Activated naive CD4-positive, alpha-beta T cell treated with anti-CD3 and anti-CD28 coated beads, Interleukin-2, amount 50 U/mL, for 16 hours (primary cell): ENCODE measurements at places on chromosomes 5 and 9.

DNA sequence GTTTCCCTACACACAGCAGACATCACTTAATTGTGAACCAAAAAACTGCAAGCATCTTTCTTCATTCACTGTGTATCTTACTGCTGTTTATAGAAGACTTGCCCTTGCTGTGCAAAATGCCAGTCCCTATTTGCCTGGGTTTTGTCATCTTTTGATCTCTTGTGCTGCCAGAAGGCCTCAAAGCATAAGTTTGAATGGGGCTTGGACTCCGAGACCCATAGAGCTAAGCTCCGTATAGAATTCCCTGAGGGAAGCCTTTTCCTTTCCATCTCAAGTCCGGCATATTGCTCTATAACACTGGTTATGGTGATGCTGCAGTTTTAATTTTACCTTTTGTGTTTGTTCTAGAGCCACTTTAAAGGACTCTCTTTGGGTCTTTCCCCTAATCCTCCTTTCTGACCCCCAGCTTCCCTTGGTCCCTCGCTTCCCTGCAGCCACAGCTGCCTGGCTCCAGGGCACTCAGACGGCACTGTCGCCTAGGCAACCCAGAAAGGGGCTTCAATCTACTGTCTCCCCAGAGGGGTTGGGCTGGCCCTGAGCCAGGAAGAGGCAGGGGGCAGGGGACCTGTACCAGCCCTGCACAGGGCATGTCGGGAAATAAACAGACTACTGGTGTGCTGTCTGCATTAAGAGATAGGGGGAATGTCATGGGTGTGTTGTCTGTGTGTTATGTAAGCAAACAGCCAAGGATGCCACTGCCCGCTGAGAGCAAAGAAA is 73.4 kb upstream of the MELK start:
- DNase-seq, result no peak

DNA sequence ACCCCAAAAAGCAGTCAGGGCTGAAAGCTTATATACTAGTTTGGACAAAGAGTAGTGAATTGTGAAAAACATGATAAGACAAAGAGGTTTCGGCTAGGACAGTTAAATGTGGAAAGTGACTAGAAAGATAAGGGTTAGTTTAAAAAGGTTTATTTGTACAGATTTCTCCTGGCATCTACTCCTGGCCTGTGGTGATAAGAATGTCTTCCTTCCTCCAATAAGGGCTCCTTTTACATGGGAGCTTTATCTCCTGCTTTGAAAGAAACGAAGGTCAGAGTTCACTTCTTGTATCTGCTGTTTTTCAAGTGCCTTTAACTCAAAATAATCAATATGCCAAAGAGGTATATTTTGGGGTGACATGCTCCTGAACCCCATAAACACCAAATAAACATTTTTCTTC is 776.1 kb upstream of the COX7C start:
- no peak for DNase-seq

GRCh38 chr9:15370466-15371447 is 51.9 kb upstream of the SNAPC3 start:
- DNase-seq, result no peak

GRCh38 chr9:90974016-90974415 is 172.4 kb downstream of the SYK start:
- DNase-seq, result no peak

- no peak for DNase-seq
These were observed 138.1 kb upstream of the GRAMD2B start for GRCh38 chr5:126284977-126285696.

DNA sequence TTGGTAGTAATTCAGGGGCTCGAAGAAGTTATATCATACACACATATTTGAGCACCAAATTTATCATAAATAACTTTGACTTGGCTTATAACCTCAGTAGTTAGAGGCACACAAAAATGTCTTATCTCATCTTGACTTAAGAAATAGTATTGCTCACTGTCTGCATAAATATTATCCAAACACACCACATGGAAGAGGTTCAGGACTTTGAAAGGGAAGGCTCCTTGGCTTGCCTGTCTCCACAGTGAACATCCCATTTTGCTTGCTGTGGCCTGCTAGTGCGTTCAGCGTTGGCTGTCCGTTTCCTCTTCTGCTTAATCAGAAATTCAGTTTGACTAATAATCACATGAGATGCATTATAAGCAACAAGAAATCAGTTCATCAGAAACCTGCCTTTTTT is 13.9 kb downstream of the GRXCR2 start:
- no peak for DNase-seq

GRCh38 chr9:136455043-136456002 is 15.7 kb upstream of the INPP5E start:
- DNase-seq, result no peak

DNA sequence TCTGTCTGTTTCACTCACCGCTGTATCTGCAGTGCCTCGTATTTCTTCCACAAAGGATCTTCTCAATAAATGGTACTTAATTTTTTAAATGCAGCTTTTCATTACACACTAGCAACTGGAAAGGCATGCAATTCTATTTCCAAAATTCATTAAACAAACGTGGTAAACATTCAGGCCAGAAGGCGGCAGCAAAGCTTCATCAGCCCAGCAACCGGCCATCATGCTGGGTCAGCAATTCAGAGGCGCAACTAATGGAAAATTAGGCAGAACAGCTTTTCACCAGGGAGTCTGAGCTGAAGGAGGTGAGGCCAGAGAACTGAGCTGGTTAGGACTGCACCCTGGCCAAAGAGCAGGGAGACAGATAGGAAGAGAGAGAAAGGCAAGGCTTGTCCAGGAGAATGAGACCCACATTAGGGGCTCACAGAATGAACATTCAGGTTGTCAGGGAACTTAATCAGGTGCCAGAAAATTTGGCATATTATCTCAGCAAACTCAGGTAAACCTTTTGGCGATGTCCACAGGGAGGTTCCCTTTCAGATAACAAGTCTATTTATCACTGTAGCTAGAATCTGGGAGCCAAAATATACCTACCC is 17.7 kb upstream of the RNF180 start:
- DNase-seq, result no peak

- DNase-seq, result no peak
These were observed 161.8 kb downstream of the AUH start for GRCh38 chr9:91199739-91200497.

DNA sequence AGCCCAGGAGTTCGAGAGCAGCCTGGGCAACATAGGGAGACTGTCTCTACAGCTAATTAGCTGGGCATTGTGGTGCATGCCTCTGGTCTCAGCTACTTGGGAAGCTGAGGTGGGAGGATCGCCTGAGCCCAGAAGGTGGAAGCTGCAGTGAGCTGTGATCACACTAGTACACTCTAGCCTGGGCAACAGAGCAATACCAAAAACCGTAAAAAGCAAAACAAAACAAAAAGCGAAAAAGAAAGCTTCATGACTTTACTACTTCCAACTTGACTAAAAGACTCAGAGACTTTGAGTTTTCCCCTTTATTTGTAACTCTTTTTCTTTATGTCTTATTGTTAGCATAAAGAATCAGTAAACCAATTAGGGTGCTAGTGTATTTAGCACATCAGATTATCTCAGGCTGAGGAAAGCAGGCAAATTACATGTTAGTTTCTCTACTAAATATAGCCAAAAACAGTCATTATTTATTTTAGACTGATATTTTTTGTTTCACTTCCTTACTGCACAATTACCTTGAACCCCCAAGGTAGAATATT is 5.4 kb downstream of the RAD17 start:
- no peak for DNase-seq

DNA sequence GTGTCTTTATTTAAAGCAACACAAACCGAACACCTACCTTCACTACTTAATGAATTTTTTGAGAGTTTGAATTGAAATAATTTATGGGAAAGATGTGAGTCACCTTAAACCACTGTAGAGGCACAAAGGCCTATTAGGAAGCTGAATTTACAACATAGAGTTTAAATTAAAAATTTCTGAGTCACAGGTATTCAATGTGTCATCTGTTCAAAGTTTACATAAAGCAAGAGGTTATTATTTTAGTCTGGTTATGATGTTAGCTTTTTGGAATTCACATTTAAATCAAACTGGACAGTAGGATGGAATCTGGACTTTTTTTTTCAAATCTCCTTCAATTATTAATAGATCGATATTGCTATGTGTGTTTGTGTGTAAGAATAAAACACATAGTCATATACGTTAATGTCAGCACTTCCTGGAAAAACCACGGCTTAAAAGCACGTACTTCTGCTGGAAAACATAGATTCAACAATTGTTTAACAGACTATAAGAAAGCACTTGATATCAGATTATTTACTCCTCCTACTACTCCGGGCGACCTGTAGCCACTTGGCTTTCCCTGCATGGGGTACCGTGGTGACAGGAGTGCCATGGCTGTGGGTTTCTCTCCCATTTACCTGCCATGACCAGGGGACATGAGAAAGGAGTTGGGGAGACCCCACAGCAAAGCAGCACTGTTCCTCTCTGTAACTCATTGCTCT is 638.6 kb downstream of the SEMA5A start:
- no peak for DNase-seq

GRCh38 chr5:37211661-37212060 is 37.5 kb downstream of the CPLANE1 start:
- DNase-seq, result no peak

GRCh38 chr5:36876965-36877666 is 547 bp downstream of the NIPBL start:
- DNase-seq, result peak; percentile 60

DNA sequence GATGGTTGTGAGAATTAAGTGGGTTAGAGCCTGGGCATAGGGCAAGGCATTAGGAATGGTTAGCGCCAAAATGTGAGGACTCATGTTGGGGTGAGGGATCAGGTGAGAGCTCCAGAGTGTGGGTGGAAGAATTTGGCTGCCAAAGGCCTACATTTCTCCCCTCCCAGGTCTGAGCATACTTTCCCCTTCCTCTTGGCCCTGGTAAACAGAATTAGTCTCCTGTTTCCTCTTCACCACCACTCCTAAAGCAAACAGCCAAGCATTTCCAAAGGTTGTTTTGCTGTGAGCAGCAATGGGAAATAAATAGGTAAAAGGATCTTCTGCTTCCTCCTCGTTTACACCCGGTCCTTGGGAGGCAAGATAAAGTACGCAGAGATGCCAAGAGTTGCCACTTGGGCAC is 132.5 kb downstream of the ZSWIM6 start:
- no peak for DNase-seq

- no peak for DNase-seq
These were observed 5.5 kb downstream of the ENG start for GRCh38 chr9:127848756-127849504.
